ENCODE measurements at places on chromosomes 5 and 9.

- no peak for DNase-seq
Measured at GRCh38 chr5:132674671-132675506, 1.1 kb downstream of the IL4 start.

DNA sequence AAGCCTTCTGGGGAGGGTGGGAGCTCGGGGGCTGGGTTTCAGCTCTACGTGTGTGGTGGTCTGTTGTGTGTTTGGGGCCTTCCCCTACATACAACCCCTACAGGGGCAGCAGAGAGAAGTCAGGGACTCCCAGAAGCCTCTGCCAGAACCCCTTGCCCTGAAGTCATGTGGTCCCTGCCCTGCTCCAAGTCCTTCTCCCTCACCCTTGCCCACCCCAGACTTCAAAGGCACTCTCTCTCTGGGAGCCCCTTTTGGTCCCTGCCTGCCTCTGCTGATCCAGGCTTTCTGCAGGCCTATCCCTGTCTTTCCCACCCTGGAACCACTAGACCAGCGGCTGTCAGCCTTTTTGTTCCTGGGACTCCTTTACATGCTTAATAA lies 61.1 kb upstream of the PSD2 start:
- no peak for DNase-seq

GRCh38 chr9:127698985-127699670 lies 7.7 kb upstream of the CFAP157 start:
- DNase-seq, result peak; percentile 81

GRCh38 chr5:170753311-170753710 lies 30.2 kb upstream of the GABRP start:
- no peak for DNase-seq

DNA sequence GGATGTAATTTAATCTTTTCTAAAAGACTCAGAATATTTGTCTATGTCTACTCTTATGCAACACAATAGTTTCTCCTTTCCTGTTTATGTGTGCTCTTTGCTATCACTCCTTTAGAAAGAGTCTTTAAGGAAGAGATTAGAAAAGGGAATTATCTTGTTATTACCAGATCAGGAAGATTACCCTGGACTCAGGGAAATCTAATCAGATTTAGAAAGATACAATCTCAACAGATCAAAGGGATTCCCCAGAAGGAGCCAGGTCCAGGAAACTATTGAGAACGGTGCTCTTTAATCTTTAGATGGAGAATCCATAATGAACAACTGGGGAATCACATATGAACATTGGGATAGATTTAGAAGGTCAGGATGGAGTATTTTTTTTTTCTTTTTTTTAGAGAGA lies 32.4 kb upstream of the ZFR start:
- DNase-seq, result no peak

- DNase-seq, result no peak
Measured at GRCh38 chr9:6896562-6896961, 138.8 kb downstream of the KDM4C start.

GRCh38 chr5:121763665-121764064 lies 88.0 kb upstream of the FTMT start:
- DNase-seq, result no peak

DNA sequence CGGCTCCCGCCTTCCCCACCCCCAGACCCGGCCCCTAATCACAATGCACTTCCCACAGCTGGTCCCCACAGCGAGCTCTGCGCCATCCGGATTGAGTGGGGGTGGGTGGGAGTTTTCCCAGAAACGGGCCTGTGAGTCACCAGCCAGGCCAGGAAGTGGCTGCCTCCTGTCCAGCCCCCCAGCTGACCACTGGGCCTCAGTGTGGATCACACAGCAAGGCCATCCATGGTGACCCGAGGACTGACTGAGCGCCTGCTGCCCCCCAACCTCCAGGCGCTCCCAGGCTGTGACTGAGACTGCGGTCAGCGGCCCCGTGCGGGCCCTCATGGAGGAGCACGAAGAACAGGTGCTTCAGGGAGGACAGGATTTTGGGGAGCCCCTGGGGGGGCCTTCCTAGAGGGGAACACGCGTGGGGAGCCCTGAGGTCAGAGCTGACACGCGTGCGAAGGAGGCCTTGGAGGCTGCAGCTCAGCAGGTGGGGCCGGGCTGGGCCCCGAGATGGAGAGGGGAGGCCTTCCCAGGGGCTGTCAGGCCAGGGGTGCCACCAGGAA lies 48.3 kb upstream of the EGFL7 start:
- DNase-seq, result no peak

DNA sequence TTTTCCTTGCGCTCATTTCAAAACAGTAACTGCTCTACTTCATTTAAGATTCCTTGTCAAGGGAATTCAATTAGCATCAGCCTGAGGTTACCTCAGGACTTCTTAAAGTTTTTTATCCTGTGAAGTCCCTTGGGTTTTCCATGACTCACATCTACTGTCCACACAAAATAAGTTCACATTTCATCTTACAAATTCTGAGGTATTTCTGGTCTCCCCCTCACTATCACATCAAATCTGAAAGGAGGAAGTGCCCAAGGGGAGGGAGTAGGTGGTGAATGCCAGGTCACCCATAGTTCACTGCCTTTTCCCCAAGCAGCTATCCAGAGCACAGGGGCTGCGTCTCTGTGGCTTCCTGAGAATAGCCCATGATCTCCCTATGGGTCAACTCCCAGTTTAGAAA lies 227.1 kb upstream of the NREP start:
- DNase-seq, result no peak

DNA sequence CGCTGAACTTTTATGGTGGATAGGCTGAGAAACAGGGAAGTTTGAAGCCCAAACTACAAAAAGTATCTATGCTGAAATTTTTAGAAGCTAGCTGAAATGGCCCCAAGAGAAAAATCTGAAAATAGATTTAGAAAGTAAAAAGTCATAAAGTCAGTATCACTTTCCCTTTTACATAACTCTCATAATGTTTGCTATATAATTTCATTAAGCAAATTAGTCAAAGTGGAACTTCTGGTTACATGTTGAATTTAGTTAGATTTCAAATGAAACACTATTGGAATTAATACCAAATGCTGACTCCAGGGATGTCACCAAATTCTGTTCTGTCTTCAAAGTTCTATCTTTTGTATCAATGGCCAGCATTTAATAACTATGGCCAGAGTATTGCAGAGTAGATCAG lies 126.9 kb downstream of the TTC39B start:
- DNase-seq, result no peak

DNA sequence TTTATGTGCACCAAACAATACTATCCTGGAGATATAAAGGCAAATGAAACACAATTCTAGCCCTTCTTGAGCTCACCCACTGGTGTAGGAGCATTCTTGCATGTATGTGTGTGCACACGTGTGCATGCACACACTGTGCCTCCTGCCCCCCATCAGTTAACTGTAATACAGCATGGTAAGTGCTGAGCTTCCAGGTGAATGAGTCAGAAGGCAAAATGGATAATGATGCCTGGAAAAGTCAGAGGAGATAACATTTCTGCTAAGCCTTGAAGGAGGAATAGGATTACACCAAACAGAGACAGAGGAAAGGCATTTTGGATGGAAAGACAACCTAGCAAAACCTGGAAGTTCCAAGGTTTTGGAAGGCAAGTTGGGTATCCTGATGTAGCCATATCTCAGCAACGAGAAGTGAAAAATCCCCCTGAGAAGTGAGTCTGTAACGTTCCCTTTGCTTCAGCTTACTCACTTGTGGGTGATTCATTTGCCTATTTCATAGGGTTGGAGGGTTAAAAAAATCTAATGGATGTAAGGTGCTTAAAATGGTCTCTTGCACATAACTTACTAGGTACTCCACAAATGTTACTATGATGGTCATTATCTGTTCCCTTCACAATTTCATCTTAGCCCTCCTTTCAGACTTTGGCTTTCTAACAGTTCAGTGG lies 101.4 kb upstream of the STC2 start:
- no peak for DNase-seq

DNA sequence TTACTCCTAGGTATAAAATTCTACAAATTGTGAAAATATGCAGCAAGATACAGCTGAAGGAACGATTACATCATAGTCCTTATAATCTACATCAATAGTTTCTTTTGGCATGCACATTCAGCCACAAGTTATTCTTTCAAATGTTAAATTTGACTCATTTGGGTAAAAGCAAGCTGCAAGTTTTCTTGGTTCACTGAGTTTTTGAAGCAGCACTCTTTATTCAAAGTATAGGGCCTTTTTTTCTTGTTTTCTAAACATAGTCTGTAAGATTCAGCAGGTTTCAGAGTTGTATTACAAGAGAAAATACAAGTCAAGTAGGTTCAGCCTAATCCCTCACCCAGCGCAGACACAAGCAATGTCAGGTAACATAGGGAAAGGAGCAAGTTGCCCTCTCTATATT lies 981.5 kb downstream of the PTPRD start:
- DNase-seq, result no peak

DNA sequence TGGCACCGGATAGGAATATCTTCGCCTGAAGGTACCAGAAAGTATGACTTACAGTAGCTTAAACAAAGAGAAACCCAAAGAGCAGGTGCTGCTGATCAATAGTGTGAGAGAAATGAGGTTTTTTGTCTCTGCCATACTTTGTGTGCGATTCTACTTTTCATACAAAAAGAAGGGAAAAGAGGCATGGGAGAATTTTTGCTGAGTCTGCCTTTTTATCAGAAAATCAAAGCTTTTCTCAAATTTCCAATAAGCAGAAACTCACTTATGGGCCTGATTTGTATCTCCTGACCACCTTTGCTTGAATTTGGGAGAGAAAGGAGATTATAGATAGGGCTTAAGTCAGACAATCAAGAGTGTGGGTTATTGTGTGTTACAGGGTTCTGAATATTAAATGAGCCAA lies 65.5 kb upstream of the TAF11L2 start:
- no peak for DNase-seq

GRCh38 chr9:123251324-123251723 lies 17.1 kb downstream of the STRBP start:
- no peak for DNase-seq

GRCh38 chr5:35458824-35459207 lies 158.8 kb upstream of the SPEF2 start:
- DNase-seq, result no peak

DNA sequence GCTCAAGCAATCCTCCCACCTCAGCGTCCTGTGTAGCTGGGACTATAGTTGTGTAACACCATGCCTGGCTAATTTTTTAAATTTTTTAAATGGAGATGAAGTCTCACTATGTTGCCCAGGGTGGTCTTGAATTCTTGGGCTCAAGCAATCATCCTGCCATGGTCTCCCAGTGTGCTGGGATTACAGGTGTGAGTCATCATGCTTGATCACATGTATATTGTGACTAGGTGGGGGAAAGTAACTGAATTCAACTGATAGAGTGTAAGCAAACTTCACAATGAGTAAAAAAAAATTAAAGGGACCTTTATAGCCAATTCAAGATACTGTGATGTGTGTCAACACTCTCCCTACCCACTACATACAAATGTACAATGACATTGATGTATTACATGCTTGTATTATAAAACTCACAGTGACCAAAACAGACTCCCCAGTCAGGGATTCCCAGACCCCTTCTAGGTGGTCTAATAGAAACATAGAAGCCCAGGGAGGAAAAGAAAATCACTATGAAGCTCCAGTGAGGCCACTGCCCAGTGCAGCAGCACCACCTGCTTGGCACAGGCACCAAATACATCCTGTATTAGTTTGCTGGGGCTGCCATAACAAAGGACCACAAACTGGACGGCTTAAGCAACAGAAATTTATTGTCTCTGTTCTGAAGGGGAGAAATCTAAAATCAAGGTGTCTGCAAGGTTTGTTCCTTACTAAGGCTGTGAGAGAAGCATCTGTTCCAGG lies 8.8 kb downstream of the PLGRKT start:
- DNase-seq, result no peak

DNA sequence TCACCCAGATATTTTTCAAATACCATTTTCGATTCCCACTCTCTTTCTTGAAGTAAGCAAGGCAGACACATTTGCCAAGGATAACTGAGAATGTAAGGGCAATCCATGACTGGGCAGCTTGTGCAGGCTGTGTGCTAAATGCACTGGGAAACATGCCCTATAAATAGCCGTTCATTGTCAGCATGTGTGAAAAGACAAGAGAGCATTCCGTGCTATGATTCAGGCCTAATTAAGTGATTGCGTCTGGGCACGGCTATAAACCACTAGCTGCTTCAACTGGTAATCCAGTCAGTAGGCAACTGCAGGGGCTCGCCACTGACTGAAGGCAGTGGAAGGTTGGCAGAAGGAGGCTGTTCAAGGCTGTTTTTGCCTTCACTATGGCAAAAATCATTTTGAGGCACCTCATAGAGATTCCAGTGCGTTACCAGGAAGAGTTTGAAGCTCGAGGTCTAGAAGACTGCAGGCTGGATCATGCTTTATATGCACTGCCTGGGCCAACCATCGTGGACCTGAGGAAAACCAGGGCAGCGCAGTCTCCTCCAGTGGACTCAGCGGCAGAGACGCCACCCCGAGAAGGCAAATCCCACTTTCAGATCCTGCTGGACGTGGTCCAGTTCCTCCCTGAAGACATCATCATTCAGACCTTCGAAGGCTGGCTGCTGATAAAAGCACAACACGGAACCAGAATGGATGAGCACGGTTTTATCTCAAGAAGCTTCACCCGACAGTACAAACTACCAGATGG lies at the start of gene HSPB3:
HSPB3 (plus strand) TSS at position 287 of the 745 bp plus-strand sequence; CDS start at position 378, 91 bp downstream.
- no peak for DNase-seq

DNA sequence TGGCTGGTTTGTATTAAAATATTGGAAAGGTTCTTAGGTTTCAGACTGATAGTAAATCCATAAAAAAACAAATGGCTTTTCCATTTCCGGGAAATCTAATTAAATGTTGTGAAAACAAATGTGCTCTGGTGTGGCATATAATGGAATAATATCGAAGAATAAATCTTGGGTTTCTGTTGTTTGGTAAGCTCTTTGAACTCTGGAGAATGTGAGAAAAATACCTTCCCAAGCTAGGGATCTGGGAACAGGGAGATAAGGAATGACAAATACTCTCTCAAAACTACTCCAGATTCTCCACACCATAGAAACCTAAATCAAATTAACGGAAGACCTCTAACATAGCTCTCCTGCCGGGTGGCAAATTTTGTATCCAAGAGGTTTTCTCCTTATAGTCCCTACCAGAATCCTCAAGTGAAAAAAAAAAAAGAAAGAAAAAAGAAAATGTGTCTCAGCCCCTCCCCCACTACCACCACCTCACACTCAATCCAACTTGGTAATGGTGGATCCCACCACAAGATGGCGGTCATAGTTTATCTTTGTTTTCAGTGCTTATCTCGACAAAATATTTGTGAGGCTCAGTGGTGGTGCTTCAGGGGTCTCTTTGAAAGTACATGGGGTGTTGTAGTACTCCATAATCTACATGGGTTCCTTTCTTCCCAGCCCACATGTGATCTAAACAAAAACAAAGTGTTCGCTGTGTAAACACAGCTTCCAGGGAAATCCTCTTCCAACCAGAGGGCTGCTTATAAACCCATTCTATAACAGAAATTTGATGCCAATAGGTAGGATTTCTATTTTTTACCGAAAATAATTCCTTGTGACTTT lies 54.5 kb upstream of the FST start:
- no peak for DNase-seq

GRCh38 chr9:79731171-79731890 lies 159.6 kb downstream of the TLE4 start:
- no peak for DNase-seq

- DNase-seq, result no peak
Measured at GRCh38 chr5:42499016-42499415, 75.8 kb downstream of the GHR start.

- DNase-seq, result no peak
Measured at GRCh38 chr5:92435781-92436180, 1052.7 kb upstream of the ARRDC3 start.

- DNase-seq, result no peak
Measured at GRCh38 chr5:122719991-122720746, 54.7 kb upstream of the SNX2 start.
